ENCODE measurements at places on chromosomes 3 and 15.

- DNase-seq: no peak
- no peaks in the 10 kb centered on the region for H3K27me3 ChIP-seq
These were observed 379.4 kb upstream of the CFAP20DC start for GRCh38 chr3:59429198-59429597.

- H3K27ac ChIP-seq: no peak overlapping the region
- H3K36me3 ChIP-seq: no peaks in the 10 kb centered on the region
- no peaks in the 10 kb centered on the region for H3K27me3 ChIP-seq
- no peaks in the 10 kb centered on the region for H3K4me1 ChIP-seq
These were observed 71.8 kb upstream of the NDN start for GRCh38 chr15:23758891-23759290.

- H3K36me3 ChIP-seq: no peaks in the 10 kb centered on the region
- DNase-seq: no peak
- no peak overlapping the region for H3K4me3 ChIP-seq
These were observed 8.4 kb upstream of the CRTAP start for GRCh38 chr3:33105341-33105948.

DNA sequence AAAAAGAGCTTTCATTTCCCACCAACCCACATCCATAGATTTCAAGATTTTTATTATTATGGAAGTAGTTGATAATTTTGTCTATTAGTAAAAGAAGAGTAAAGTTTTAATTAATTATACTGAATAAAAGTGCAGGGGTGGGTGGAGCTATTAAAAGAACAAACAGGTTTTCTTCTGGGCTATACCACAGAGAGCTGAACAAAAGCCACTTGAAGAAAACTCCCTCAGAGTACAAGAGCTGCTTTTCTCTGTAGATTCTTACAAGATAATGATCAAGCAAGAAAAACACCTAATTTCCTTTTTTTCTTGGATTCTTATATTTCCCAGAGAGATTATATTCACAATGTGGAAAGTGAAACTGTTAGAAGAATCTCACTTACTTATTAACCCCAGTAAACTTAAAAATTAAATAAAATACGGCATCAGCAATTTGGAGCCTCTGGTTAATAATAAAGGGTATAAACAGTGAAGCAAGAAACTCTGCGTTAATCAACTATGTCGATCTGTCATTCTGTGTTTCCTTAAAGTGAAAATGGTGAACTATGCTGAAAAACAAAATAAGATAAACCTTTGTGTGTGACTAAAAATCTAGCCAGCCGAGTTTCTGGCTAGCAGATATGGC, 84.9 kb downstream of the THBS1 start:
- peak overlapping the region; percentile 62 for H3K27ac ChIP-seq
- peaks cover 36% of the 10 kb centered on the region for H3K4me1 ChIP-seq
- no peaks in the 10 kb centered on the region for H3K36me3 ChIP-seq
- H3K4me3 ChIP-seq: no peak overlapping the region
- H3K27me3 ChIP-seq: no peaks in the 10 kb centered on the region

DNA sequence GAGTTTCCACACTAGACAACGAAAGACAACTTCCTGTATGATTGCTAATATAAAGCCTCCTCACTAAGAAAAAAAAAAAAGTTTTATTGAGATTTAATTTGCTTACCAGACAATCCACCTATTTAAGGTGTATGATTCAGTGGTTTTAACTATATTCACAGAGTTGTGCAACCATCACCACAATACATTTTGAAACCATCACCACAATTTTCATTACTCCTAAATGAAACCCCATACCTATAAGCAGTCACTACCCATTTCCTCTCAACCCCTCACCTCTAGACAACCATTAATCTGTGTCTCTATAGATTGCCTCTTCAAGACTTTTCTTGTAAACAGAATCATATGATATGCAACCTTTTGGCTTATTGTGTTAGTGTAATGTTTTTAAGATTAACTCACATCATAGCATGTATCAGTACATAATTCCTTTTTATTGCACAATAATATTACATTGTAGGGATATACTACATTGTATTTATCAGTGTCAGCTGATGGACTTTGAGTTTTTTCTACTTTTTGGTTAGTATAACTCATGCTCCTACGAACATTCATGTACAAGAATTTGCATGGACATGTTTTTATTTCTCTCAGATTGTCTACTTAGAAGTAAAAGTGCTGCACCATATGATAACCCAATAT, 339.7 kb downstream of the NLGN1 start:
- no peak for DNase-seq
- H3K27ac ChIP-seq: no peak overlapping the region
- no peaks in the 10 kb centered on the region for H3K27me3 ChIP-seq
- no peak overlapping the region for H3K4me3 ChIP-seq
- peaks cover 33% of the 10 kb centered on the region for H3K4me1 ChIP-seq
- no peaks in the 10 kb centered on the region for H3K36me3 ChIP-seq

- peaks cover 13% of the 10 kb centered on the region for H3K4me1 ChIP-seq
- no peaks in the 10 kb centered on the region for H3K36me3 ChIP-seq
- no peak overlapping the region for H3K4me3 ChIP-seq
- peak; percentile 57 for DNase-seq
- peak overlapping the region; percentile 50 for H3K27ac ChIP-seq
These were observed 62.5 kb upstream of the FOXB1 start for GRCh38 chr15:59941612-59942011.

GRCh38 chr15:66617137-66618090, 51.6 kb upstream of the LCTL start:
- peak overlapping the region; percentile 95 for H3K27ac ChIP-seq
- H3K4me1 ChIP-seq: peaks cover 32% of the 10 kb centered on the region
- no peaks in the 10 kb centered on the region for H3K36me3 ChIP-seq
- H3K4me3 ChIP-seq: no peak overlapping the region
- peak; percentile 89 for DNase-seq

- no peaks in the 10 kb centered on the region for H3K36me3 ChIP-seq
- no peak overlapping the region for H3K4me3 ChIP-seq
- no peaks in the 10 kb centered on the region for H3K4me1 ChIP-seq
- H3K27ac ChIP-seq: no peak overlapping the region
- H3K27me3 ChIP-seq: 0 out of 2 replicates have a peak, but pooled peaks cover 3% of the 10 kb centered on the region
These were observed 8.2 kb downstream of the SLC2A2 start for GRCh38 chr3:171018156-171018935.

- no peaks in the 10 kb centered on the region for H3K4me1 ChIP-seq
- no peak overlapping the region for H3K4me3 ChIP-seq
These were observed 116.0 kb upstream of the RBMS3 start for GRCh38 chr3:29164825-29165224.

DNA sequence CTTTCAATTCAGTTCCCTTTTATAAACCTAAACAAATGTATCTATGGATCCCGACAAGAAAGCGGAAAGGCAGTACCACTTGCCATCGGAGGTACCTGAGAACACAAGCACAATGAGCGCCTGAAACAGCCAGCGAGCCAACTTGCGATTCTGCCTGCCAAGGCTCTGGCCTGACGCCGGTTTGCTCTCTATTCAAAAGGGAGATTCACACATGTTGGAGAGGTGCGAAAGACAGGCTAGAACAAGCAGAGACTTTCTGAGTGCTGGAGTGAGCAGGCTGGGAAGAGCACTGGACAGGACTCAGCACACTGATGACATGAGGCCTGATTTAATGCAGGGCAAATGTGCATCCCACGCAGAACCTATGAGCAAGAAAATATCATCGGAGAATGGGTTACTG, 17.7 kb upstream of the PRR23E start:
- no peak overlapping the region for H3K27ac ChIP-seq
- H3K4me1 ChIP-seq: peaks cover 12% of the 10 kb centered on the region
- H3K36me3 ChIP-seq: no peaks in the 10 kb centered on the region
- H3K4me3 ChIP-seq: no peak overlapping the region
- no peak for DNase-seq
- H3K27me3 ChIP-seq: no peaks in the 10 kb centered on the region

DNA sequence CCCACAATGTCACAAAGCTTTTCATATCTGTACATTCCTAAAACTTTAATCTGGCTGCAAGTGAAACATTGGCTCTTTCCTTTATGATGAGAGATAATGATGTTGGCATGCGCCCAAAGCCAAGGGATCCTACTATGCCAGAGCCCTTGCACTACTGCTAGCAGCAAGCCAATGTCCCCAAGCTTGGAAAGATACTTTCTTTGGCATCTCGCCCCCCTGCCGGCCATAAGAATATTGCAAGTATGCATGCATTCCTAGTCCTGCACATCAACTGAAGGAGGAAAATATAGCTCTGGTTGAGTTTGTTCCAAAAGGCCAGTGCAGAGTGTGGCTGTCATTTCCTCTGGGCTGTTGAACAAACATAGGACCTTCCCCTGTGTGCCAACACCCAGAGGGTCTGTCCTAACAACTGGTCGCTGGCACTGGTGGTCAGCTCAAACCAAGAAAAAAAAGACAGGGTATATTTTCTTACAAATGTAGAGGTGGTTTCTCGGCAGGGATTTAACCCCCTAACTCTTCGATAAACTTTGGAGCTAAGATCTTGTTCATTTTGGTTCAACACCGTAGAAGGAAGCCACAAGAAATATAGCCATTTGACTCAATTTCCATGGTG, 120.9 kb upstream of the ZBED2 start:
- peaks cover 18% of the 10 kb centered on the region for H3K4me1 ChIP-seq
- H3K4me3 ChIP-seq: no peak overlapping the region
- no peaks in the 10 kb centered on the region for H3K27me3 ChIP-seq
- no peak overlapping the region for H3K27ac ChIP-seq

GRCh38 chr3:150117076-150117475, 146.4 kb upstream of the PFN2 start:
- H3K27me3 ChIP-seq: no peaks in the 10 kb centered on the region
- H3K36me3 ChIP-seq: no peaks in the 10 kb centered on the region
- no peak overlapping the region for H3K27ac ChIP-seq
- H3K4me1 ChIP-seq: peaks cover 36% of the 10 kb centered on the region
- no peak for DNase-seq

DNA sequence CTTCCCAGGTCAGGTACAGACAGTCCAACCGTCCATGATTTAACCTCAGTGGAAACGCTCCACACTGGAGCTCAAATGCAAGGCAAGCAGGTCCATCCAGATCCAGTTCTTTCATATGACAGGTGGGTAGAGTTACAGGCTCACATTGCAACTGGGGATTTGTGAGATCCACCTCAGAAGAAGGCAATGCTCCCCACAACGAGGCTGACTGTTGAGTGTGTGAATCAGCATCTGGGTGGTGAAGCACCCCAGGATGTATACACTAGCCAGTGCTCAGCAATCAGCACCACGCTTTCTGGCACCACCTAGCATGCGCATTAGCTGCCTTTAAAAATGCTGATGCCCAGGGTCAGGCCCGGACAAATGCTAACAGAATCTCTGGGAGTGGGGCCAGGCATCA, 343.5 kb upstream of the ICE2 start:
- H3K4me1 ChIP-seq: no peaks in the 10 kb centered on the region
- no peak overlapping the region for H3K27ac ChIP-seq
- no peaks in the 10 kb centered on the region for H3K36me3 ChIP-seq
- H3K4me3 ChIP-seq: no peak overlapping the region
- DNase-seq: no peak
- no peaks in the 10 kb centered on the region for H3K27me3 ChIP-seq

GRCh38 chr3:74403307-74403706, 211.2 kb downstream of the CNTN3 start:
- H3K27ac ChIP-seq: no peak overlapping the region
- no peak overlapping the region for H3K4me3 ChIP-seq
- H3K4me1 ChIP-seq: no peaks in the 10 kb centered on the region

- no peaks in the 10 kb centered on the region for H3K27me3 ChIP-seq
- no peaks in the 10 kb centered on the region for H3K4me1 ChIP-seq
- no peaks in the 10 kb centered on the region for H3K36me3 ChIP-seq
- no peak overlapping the region for H3K27ac ChIP-seq
- H3K4me3 ChIP-seq: no peak overlapping the region
These were observed 17.4 kb upstream of the ACAP2 start for GRCh38 chr3:195460091-195460713.

DNA sequence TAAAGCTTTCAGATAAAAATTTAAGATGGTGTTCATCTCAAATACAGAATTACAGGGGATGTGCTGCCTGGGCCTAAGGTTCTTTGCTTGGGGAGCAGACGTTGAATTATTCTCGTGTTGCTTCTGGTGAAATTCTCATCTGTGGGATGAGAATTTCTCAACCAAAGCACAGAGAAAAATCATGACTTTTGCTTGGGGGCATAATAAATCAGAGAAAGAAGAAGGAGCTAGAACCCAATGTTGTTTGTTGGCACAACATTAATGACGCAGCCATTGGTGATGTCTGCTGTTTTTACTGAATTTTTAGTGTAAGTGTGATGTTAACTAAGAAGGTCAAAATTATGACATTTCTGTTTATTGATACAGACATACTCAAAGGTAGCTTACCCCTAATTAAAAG, 35.7 kb downstream of the P3H2 start:
- H3K4me1 ChIP-seq: peaks cover 32% of the 10 kb centered on the region
- H3K27me3 ChIP-seq: no peaks in the 10 kb centered on the region
- no peak for DNase-seq
- H3K36me3 ChIP-seq: 0 out of 2 replicates have a peak, but pooled peaks cover 2% of the 10 kb centered on the region
- H3K4me3 ChIP-seq: no peak overlapping the region

- H3K4me1 ChIP-seq: peaks cover 43% of the 10 kb centered on the region
- H3K4me3 ChIP-seq: peak overlapping the region; percentile 30
- H3K36me3 ChIP-seq: 0 out of 2 replicates have a peak, but pooled peaks cover 4% of the 10 kb centered on the region
- DNase-seq: peak; percentile 83
- no peaks in the 10 kb centered on the region for H3K27me3 ChIP-seq
These were observed 225.6 kb downstream of the ADAMTS9 start for GRCh38 chr3:64462203-64462602.

DNA sequence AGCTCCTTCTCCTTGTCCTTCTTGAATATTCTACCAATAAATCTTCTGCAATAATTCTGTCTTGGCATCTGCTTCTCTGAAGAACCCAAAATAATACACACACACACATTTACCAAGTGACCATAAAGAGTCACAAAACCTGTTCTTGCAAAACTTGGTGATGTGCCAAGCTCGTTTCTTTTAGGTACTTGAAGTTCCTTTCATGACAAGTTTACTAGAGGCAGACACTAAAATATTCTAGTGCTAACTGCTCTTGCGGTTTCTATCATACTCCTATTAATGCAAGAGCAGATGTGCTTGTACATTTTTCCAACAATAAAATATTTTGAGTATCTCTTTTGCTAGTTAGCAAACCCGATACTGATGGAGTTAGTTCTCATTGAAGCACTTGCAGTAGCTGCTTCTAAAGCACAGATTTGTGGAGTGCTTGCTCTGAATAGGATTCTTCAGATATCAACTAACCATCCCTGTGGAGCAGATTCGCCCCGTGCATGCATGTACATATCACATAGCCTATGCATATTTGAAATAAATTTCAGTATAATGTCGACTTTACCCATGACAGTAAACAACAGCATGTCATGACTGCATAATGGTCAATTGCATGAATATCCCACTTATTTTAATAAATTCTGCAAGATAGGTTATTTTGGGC, 23.2 kb downstream of the HHLA2 start:
- no peaks in the 10 kb centered on the region for H3K27me3 ChIP-seq
- H3K36me3 ChIP-seq: no peaks in the 10 kb centered on the region
- no peak for DNase-seq
- H3K27ac ChIP-seq: no peak overlapping the region

All from SJSA1 (cell line).